AML-193 (cell line): ENCODE measurements at places on chromosomes 4 and X.

DNA sequence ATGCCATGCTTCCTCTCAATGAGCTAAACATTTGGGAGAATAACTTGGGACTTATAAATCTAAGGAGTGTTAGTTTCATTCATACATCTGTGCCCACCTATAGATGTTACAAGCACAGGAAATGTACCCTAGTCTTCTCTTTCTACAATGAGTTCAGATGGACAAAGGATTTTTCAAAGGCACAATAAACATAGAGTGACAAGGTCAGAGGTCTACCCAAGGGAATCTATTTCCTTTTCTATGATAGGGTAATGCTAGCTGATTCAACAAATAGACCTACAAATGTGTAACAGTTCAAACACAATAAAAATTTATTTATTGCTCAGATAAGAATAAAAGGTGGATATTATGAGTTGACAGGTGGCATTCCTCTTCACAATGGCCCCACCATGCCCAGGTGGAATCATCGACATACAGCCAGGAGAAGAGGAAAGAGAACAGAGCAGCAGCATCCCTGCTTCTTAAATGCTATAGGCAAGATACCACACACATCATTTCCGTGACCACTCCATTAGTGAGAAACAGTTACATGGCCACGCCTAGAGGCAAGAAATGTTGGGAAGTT is 421.8 kb downstream of the HNRNPD start:
- DNase-seq: no peak

- no peak for DNase-seq
These were observed 16.3 kb downstream of the MAN2B2 start for GRCh38 chr4:6591313-6591712.

DNA sequence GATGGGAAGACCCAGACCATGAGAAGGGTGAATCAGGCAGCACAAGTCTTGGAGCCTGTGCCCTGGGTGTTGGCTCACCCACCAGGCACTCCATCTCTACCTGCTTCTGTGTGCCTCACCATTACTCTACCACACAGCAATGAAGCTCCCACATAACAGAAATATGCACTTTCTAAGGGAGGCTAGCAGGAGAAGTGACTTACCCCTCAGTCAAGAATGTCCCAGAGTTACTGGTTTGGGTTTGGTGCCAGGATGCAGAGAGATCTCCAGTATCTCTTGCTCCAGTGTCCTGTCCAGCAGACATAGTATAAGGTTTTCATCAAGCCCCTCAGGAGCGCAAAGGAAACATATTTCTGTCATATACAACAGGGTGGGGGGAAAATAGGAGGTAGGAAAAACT is 11.3 kb upstream of the RAB40A start:
- no peak for DNase-seq

DNA sequence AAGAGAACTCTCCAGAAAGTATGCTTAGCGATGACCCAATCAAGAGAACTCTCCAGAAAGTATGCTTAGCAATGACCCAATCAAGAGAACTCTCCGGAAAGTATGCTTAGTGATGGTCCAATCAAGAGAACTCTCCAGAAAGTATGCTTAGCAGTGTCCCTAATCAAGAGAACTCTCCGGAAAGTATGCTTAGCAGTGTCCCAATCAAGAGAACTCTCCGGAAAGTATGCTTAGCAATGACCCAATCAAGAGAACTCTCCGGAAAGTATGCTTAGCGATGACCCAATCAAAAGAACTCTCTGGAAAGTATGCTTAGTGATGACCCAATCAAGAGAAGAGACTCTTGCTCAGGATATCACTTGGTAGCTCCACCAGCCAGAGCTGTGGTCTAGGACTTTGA is 92.5 kb downstream of the AFAP1 start:
- DNase-seq: no peak

- DNase-seq: no peak
These were observed 167.8 kb downstream of the RAB28 start for GRCh38 chr4:13316354-13316753.

DNA sequence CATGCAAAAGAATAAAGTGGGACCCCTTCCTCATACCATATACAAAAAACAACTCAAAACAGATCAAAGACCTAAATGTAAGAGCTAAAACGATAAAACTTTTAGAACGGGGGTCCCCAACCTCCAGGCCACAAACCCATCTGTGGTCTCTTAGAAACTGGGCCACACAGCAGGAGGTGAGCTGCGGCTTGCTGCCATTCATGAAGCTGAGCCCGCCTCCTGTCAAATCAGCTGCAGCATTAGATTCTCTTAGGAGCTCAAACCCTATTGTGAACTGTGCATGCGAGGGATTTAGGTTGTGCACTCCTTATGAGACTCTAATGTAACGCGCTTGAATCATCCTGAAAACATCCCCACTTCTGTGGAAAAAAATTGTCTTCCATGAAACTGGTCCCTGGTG is 7.0 kb upstream of the GATA1 start:
- DNase-seq: no peak

DNA sequence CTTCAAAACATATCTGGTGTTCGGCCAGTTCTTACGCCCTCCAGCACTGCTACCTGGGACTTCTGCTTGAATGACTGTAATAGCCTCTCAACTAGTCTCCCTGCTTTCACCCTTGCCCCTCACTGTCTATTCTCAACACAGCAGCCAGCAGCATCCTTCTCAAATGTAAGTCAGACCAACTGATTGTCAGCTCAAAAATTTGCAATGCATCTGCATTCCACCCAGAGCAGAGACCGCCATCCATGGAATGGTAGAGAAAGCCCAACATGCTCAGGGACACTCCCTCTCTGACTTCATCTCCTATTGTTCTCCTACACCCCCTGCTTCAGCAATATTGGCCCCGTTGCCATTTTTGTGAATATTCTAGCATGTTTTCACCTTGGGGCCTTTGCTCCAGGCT is 5.9 kb downstream of the TLR7 start:
- no peak for DNase-seq
